ENCODE measurements at places on chromosomes 12 and 14.

DNA sequence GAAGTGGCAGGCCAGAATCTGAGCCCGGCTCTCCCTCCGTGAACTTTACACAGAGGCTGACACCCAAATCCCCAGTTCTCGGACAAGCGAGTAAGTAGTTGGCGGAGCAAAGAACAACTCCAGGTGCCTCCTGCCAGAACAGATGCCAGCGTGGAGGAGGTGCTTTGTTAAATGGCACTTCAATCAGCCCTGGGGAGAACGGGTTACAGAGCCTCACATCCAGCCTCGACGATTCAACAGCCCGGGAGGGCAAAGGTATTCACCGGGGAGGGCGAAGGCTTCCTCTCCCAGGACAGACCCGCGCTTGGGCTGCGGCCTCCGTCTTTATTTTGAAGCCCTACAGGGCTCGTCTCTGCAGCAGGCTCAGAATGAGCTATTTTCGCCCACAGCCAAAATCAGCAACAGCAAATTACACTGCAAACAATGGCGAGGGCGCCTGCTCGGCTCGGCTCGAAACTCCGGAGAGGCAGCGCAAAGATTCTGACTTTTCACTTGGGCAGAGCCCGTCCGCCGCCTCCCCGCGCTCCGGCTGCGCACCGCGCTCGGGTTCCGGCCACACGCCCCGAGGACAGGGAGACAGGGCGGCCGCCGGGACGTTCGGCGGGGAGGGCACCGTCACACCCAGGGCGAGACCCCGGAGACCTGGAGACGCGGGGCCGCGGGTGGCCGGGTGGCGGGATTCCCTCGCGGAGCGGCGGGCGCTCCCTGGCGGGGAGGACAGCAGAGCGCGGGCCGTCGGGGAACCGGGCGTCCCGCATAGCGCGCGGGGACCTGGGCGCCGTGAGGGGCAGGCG lies 811 bp downstream of the TMCC3 start:
- peak; percentile 64 for DNase-seq

DNA sequence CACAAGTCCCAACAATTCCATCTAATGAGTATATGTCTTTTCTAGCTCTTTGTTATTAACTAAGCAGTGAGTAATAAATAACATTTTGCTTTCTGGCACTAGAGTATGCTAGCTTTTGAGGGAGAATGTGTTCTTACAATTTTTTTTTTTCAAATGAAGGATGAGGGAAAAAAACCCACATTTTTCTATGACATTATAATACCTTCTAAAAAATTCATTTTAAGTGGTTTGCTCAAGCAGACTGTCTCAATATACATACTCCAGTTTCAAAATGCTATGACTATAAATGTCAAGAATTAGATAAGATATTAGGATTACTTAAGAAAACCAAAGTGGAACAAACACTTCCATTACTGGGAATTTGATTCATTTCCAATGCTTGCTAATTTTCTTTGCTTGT lies 394.6 kb downstream of the C12orf75 start:
- DNase-seq, result no peak

DNA sequence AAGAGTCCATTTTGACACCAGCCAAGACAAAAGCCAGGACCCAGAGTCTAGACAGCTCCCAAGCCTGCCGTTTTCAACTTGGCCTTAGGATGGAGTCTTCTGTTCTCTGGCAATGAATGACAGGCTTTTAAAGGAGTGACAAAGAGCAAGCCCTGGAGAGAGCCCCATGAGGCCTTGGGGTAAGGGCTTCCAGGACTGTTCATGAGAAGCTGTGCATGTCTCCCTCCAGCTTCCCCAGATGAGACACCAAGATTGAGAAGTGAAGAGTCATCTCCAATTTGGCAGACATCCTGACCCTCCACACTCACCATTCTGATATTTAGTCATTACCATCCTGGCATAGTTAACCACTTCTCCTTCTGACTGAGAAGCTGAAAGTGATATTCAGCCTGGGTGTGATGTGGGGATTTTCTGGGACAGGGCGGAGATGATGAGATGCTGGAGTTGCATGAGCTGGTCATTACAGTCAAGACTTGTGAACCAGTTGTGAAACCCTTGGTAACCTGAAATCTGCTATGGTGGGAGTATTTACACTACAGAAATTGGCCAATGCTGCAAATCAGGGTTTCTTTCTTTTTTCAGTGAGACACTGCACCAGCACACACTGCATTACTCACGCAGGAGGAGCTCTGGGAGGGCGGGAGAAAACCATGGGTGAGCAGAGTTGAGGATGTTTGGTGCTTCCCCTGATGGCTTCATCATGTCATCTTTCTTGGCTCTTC lies 77.8 kb downstream of the VCPKMT start:
- peak; percentile 50 for DNase-seq

- DNase-seq, result no peak
Measured at GRCh38 chr14:22780105-22780679, 13.7 kb downstream of the OXA1L start.

DNA sequence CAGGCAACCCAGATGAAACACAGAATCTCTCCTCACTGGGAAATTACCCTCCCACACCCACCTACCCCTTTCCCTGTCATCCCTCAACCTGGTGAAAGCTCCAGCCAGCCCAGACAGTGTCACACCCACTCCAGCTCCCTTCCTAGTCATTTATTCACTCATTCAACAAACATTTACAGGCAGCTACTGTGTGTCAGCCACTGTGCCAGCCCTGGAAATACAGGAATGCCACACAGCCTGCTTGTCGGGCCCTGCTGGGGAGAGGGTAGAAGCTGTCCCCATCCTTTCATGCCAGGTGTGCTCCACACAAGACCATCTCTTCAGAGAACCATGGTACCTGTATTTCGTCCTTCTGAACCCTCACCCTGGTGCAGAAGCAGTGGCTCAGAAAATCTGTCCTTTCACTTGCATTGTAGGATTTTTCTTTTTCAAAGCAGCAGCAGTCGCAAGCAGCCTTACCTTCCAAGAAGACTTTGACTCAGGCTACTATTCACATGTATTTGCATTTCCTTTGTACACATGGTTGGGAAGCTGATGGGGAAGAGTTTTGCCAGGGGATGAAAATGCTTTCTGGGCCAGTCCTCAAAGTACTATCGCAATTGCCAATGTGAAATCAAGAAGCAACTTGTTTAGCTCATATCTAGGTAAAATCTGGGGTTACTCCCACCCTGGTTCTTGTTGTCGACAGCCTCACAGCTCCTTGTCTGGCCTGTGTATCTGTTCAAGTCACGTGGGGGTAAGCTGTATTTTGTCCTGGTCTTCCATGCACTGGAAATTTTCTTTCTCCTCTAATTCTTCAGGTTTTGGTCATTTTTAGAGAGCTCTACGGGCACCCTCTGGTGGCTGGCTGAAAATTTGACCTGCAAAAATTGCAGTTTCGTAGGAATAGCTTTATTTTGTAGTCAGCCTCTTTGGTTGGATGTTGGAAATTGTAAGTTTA lies 147.4 kb upstream of the EGLN3 start:
- peak; percentile 6 for DNase-seq

DNA sequence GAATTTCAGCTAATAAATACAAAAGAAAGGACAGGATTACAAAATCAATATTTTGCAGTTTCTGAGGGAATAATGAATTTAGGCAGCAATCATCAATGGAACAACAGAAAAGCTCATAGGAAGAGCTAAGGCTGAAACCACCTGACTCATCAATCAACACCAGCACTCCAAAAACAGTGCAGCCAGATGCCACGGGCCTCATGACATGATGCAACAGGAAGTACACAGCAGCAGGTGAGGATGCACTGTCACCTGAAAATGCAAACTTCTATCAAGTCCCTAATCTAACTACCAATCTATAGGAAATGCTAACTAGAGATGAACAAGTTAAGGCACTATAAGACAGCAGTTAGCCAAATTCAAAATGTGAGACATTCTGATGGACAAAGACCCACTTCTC lies 21.7 kb downstream of the GNS start:
- no peak for DNase-seq

GRCh38 chr14:72961579-72962335 lies 35.5 kb downstream of the DCAF4 start:
- DNase-seq, result no peak

DNA sequence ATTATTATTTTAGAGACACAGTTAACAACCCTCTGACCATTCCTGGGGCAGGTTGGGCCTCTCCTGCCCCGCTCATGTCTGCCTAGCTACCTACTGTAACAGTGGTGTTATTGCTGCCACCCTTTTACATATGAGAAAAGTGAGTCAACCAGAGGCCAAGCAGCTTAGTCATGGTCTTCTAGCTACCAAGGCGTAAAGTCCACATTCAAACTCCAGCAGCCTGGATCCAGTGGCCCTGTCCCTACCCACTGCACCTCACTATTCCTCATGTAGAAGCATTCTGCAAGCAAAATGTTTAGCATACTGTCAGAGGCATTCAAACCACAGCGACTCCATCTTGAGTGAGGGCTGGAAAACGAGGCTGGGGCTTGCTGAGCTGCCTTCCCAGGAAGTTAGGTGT lies 95.8 kb downstream of the SLC15A4 start:
- DNase-seq, result no peak

GRCh38 chr12:42716491-42716891 lies 126.9 kb upstream of the PRICKLE1 start:
- DNase-seq, result no peak

DNA sequence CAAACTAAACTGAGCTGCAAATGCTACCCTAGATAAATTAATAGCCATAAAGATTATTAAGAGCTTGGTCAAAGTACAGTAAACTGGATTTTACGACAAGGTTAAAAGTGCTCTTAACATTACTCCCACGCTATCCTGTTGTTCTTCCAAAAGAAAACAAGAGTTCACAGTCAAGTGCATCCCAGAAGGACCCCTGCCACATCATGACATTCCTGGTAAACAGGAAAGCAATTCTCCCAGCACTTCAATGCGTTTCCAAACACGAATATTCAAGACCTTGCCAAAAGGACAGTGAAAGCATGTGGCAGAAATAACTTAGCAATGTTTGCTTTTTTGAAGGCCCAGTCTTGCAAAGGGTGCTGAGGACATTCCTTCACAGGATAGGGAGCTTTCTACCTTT lies 11.2 kb downstream of the SPRING1 start:
- DNase-seq, result no peak

GRCh38 chr12:15278816-15279658 lies 43.3 kb upstream of the PTPRO start:
- no peak for DNase-seq

DNA sequence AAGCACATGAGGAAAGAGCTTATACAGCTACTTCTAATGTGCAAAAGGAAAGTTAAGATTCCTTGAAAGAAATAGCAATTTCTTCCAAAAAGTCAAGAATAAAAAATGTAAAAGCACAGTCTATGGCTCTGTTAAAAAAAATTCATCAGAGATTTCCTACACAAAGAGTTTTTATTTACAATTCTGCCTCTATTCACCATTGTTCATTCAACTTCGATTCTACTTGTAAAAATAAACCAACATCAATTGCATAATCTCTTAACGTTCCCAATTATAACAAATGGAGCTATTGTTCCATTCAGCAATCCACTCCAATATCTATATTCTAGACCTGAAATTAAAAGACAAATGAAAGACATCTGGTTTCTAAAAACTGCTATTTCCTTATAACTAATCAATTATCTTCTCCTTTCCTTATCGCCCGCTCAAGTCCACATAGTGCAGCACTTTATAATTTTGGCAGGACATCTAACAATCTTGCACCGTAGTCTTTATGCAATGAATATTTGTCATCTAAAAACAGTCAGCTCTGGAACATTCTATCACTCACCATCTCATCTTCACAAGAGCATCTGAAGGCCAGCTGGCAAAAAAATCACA lies 6.2 kb downstream of the EIF2S3B start:
- no peak for DNase-seq

DNA sequence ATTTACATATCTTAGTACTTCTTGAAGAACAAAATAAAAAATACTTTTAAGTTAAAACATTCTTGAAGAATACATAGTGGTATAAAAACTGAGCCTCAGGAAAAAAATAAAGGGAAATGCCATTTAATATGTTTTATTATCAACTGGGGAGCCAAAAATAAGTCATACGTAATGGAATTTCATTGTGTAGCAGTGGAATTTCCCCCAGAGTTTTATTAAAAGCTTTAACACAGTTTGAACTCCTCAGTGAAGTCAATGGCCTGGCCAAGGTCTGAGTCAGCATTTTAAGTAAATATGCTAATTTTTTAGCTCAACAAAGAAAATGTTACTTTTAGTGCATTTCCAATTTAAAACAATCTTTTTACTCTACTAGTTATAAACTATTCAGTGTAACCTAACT lies 350.1 kb upstream of the ATP2B1 start:
- no peak for DNase-seq

DNA sequence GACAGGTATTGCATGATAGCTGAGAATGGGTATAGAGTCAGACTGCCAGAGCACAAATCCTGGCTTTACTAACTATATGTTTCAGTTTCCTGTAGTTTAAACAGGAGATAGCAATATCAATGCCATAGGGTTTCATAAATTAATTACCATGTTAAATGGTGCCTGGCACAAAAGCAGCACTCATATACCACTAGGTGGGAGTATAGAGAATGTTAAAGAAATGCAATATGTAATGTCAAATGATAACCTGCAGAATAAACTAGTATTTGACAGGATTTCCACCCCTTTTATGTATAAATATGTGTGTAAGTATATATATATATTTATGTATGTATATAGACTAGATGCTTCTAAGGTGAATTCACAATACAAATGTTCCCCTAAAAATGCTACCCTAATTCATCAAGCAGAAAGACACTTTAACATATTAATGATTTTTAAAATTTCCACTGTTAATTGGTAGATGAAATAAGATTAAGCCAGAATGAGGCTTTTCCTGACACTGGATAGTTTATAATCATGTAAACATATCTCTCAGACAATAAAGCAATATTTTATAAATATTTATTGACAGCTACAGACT lies 8.6 kb downstream of the WDR89 start:
- DNase-seq, result peak; percentile 58

- DNase-seq, result peak; percentile 72
Measured at GRCh38 chr12:104695453-104696148, 238.9 kb downstream of the CHST11 start.

DNA sequence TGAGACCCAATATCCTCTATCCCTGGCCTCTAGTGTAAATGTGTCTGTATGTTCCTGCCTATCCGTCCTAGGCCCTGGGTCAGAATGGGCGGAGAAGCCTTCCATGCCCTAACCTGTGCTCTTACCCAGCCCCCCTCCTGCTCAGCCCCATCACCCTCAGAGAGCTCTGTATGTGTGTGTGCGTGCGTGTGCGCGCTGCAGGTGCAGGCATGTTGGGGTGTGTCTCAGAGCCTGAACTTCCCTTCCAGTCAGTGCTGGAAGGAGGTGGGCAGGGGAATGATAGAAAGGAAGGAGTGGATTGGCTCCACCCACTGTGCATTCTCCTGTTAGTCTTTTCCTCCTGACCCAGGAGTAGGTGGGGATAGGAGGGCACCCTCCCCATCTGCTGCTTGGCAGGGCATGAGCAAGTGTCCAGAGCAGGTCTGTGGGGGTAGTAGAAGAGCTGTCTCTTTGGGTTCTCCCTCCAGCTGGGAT lies 7.2 kb downstream of the NAB2 start:
- peak; percentile 16 for DNase-seq

GRCh38 chr12:70271025-70271424 lies 27.8 kb downstream of the CNOT2 start:
- no peak for DNase-seq
